ENCODE measurements at places on chromosomes 4 and X. TPM values are rescaled to one million over a fixed set of nuclear protein-coding genes. Genes with fewer than 3 reads are reported as not detected.
A peak's percentile ranks its signal among the peaks of the same experiment; 100 is the strongest.

DNA sequence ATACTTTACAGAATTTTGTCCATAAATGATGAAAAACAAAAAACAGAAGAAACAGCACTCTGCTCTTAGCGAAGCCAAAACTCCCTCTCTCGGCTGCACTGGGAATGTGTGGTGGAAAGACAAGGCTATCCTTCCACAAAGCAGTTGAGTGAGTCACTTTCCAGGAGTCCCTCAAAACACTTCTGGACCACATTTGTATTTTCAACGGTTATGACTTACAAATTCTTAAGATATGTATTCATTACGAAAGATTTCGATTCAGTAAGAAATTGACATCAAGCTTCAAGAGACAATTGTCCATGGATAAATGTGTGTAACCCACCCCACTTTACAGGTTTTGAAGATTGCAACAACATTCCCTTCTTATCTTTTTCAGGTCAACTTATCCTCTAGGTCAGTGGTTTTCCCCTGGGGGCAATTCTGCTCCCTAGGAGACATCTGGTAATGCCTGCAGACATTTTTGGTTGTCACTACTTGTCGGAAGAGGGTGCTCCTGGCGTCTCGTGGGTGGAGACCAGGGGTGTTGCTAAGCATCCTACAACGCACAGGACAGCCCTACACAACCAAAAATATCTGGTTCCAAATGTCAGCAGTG is 66.7 kb upstream of the MTNR1A start:
- H3K4me1 ChIP-seq: peaks cover 61% of the 10 kb centered on the region
- H3K4me3 ChIP-seq: peak overlapping the region; percentile 27
- DNase-seq: peak; percentile 93

- H3K4me1 ChIP-seq: no peaks in the 10 kb centered on the region
- DNase-seq: no peak
- H3K27me3 ChIP-seq: no peaks in the 10 kb centered on the region
- H3K36me3 ChIP-seq: no peaks in the 10 kb centered on the region
- H3K27ac ChIP-seq: no peak overlapping the region
Observed at GRCh38 chrX:132365490-132365889, 123.3 kb downstream of the MBNL3 start.

- H3K4me1 ChIP-seq: no peaks in the 10 kb centered on the region
- H3K27ac ChIP-seq: no peak overlapping the region
- H3K36me3 ChIP-seq: no peaks in the 10 kb centered on the region
- no peak overlapping the region for H3K4me3 ChIP-seq
Observed at GRCh38 chr4:81049907-81050306, 19.4 kb downstream of the BMP3 start.

- H3K27me3 ChIP-seq: no peaks in the 10 kb centered on the region
- DNase-seq: peak; percentile 22
- H3K4me1 ChIP-seq: peaks cover 7% of the 10 kb centered on the region
- H3K4me3 ChIP-seq: no peak overlapping the region
Observed at GRCh38 chrX:136839196-136839595, 41.3 kb downstream of the RBMX start.

Gene XK
- not detected for polyA plus RNA-seq

DNA sequence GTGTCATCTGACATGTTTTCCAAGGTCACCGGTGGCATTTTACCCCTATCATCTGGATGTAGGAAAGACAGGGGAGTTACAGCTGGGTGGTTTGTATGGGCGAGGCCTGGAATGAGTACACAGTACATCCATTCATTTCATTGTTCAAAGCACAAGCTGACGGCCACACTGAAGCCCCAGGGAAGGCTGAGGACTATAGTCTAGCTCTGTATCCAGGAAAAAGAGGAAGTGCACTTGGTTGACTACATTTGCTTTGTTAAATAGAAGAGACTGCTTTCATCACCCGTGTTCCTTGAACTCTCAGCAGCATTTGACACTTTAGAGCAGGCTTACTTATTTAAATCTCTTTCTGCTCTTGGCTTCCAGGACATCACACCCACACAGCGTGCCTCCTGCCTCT is 1041.0 kb upstream of the TENM3 start:
- no peak overlapping the region for H3K4me3 ChIP-seq
- no peaks in the 10 kb centered on the region for H3K27me3 ChIP-seq
- no peak overlapping the region for H3K27ac ChIP-seq

DNA sequence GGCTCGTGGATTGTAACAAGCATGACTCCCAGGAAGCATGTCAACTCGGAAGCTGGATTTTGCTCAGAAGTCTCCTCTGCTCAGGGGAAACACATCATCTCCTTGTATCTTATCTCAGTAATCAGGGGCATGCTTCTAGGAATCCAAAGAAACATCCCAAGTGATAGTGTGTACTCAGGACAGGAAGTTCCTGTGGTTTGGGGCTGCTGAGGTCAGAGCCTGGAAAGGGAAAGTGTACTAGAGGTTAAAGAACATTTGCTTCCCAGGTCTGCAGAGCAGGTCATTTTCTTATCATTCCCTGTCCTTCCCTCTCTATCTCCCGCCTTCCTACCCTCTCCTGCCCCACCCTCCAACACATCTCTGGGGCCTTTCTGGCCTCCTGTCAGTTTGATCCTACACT is 38.8 kb downstream of the SLC34A2 start:
- H3K4me3 ChIP-seq: no peak overlapping the region
- no peak for DNase-seq
- no peaks in the 10 kb centered on the region for H3K36me3 ChIP-seq
- peaks cover 10% of the 10 kb centered on the region for H3K27me3 ChIP-seq

Gene PDE6B
- polyA plus RNA-seq: not detected

- H3K27me3 ChIP-seq: no peaks in the 10 kb centered on the region
- no peak overlapping the region for H3K27ac ChIP-seq
- H3K36me3 ChIP-seq: no peaks in the 10 kb centered on the region
- DNase-seq: no peak
- no peaks in the 10 kb centered on the region for H3K4me1 ChIP-seq
Observed at GRCh38 chrX:12999422-12999821, 24.5 kb downstream of the TMSB4X start.

DNA sequence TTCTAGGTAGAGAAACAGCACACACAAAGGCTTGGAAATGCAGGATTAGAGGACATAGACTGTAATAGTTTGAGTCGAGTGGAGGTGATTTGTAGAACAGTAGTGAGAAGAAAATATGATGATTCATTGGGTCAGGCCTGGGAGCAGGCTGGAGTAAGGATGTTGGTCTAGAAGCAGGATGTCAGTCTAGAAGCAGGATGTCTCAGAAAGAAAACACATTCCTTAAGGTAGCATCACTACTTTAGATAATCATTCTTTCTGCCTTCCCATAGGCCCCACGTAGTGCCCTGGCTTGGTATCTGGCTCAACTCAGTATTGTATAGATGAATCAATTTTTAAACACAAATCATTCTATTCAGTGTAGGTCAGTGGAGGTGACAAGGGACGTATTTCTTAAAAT is 11.2 kb upstream of the DACH2 start:
- DNase-seq: peak; percentile 14
- no peak overlapping the region for H3K4me3 ChIP-seq
- no peaks in the 10 kb centered on the region for H3K27me3 ChIP-seq
- no peak overlapping the region for H3K27ac ChIP-seq

GRCh38 chr4:161350946-161351345 is 812.9 kb downstream of the FSTL5 start:
- no peaks in the 10 kb centered on the region for H3K36me3 ChIP-seq
- H3K27me3 ChIP-seq: no peaks in the 10 kb centered on the region
- no peak overlapping the region for H3K27ac ChIP-seq
- DNase-seq: no peak

Gene ASIC5
- polyA plus RNA-seq: not detected

- peaks cover 11% of the 10 kb centered on the region for H3K4me1 ChIP-seq
- no peaks in the 10 kb centered on the region for H3K27me3 ChIP-seq
- H3K27ac ChIP-seq: no peak overlapping the region
- no peak for DNase-seq
- H3K36me3 ChIP-seq: no peaks in the 10 kb centered on the region
Observed at GRCh38 chr4:89121387-89122068, 10.2 kb downstream of the TIGD2 start.

- H3K4me1 ChIP-seq: no peaks in the 10 kb centered on the region
- H3K27ac ChIP-seq: no peak overlapping the region
- DNase-seq: no peak
- H3K4me3 ChIP-seq: no peak overlapping the region
- no peaks in the 10 kb centered on the region for H3K27me3 ChIP-seq
Observed at GRCh38 chr4:108775921-108776320, 13.1 kb upstream of the ETNPPL start.

DNA sequence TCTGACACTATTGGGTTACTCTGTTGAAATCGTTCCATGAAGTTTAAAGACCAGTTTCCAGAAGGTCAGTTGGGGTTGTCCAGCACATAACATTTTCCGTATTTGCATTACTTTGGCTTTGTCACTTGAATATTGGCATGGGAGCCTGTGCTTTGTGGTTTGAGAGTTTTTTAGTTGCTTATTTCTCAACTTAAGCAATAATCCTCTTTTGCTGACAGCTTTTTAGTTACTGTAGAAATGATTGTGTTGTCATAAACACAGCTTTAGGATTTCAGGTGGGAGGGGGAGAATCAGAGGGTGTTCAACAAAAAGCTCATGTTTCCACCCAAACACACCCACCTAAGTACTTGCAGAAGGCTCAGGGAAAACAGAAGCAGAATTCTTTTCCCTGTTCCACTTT is 210.7 kb upstream of the TLL1 start:
- H3K27ac ChIP-seq: no peak overlapping the region
- H3K36me3 ChIP-seq: no peaks in the 10 kb centered on the region
- H3K27me3 ChIP-seq: no peaks in the 10 kb centered on the region
- no peaks in the 10 kb centered on the region for H3K4me1 ChIP-seq

DNA sequence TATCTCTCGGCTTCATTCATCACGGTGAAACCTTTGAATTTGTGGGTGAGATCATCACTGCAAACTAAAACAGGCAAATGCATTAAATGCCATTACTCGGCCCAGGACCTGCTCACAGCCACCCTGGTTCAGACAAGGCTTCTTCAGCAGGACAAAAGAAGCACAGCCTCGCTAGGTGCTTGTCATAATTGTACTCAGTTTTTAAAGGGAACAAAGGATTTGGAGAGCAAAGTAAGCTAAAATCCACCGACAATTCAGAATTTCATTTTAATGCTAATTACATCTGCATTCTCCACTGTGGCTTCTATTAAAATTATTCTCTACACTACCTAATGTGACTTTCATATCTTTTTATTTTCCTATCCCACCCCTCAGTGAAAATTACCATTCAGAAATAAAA is 57.0 kb downstream of the PCYT1B start:
- DNase-seq: no peak
- no peaks in the 10 kb centered on the region for H3K36me3 ChIP-seq
- H3K27ac ChIP-seq: no peak overlapping the region
- no peak overlapping the region for H3K4me3 ChIP-seq
- H3K4me1 ChIP-seq: no peaks in the 10 kb centered on the region

DNA sequence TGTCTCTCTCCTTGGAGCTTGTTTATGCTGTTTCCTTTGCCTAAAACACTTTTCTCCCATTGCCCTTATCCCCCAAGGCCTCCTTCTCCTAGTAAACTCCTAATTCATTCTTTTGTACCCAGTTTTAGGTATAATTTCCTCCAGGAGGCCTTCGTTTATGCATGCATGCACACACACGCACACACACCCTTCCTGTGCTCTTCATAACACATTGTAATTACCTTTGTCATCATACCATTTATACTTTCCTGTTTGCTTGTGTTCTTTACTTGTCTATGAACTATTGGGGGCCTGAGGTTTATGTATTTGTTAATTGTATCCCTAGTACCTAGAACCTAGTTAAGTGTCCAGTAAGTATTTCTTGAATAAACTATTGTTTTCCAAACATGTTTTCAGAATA is 45.5 kb downstream of the XIAP start:
- no peak overlapping the region for H3K27ac ChIP-seq
- H3K27me3 ChIP-seq: no peaks in the 10 kb centered on the region
- H3K4me1 ChIP-seq: no peaks in the 10 kb centered on the region
- DNase-seq: no peak
- no peak overlapping the region for H3K4me3 ChIP-seq
- H3K36me3 ChIP-seq: no peaks in the 10 kb centered on the region

DNA sequence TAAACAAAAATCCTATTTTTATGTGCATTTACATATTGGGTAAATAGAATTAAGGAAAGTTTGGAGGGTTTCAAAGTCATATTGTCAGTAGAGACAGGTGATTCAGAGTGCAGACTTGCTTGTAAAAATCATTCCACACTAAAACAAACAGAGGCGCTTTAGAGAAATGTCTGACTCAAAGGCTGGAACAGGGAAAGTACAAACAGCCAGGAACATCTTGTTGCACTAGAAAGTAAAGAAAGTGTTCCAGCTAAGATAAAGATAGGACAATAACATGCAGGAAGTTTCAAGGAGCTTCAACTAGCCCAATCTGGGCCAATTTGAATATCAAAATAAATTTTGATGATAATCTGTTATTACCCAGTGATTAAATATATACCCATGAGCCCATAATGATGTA is 16.4 kb upstream of the NUDT10 start:
- H3K4me3 ChIP-seq: no peak overlapping the region
- no peaks in the 10 kb centered on the region for H3K27me3 ChIP-seq
- DNase-seq: no peak
- no peak overlapping the region for H3K27ac ChIP-seq
- H3K36me3 ChIP-seq: no peaks in the 10 kb centered on the region

- no peak overlapping the region for H3K4me3 ChIP-seq
- H3K4me1 ChIP-seq: no peaks in the 10 kb centered on the region
- no peaks in the 10 kb centered on the region for H3K36me3 ChIP-seq
- no peak overlapping the region for H3K27ac ChIP-seq
Observed at GRCh38 chr4:30836231-30836630, 116.1 kb downstream of the PCDH7 start.

Gene YIPF7
- polyA plus RNA-seq: not detected

Gene PDS5A
- 26.8 TPM for polyA plus RNA-seq

GRCh38 chrX:150268839-150269355 is 94.2 kb upstream of the MAMLD1 start:
- H3K4me3 ChIP-seq: no peak overlapping the region
- H3K27me3 ChIP-seq: no peaks in the 10 kb centered on the region
- H3K4me1 ChIP-seq: no peaks in the 10 kb centered on the region

GRCh38 chrX:85243761-85244449 is at the start of the genes SATL1 and ZNF711:
Gene SATL1 (minus strand): TSS chrX:85243779. CDS start chrX:85108968, 134,811 bp downstream.
Gene ZNF711 (plus strand): TSS chrX:85243991. CDS start chrX:85247573, 3,582 bp downstream.
- H3K4me1 ChIP-seq: no peaks in the 10 kb centered on the region
- peak within 1 kb of the TSS; percentile 67 for H3K4me3 ChIP-seq
- no peaks in the 10 kb centered on the region for H3K27me3 ChIP-seq
- H3K27ac ChIP-seq: no peak within 1 kb of the TSS
- DNase-seq: peak; percentile 29

Gene GLOD5
- not detected for polyA plus RNA-seq

Gene MTCP1
- polyA plus RNA-seq: 25.8 TPM

Gene DUSP21
- not detected for polyA plus RNA-seq

DNA sequence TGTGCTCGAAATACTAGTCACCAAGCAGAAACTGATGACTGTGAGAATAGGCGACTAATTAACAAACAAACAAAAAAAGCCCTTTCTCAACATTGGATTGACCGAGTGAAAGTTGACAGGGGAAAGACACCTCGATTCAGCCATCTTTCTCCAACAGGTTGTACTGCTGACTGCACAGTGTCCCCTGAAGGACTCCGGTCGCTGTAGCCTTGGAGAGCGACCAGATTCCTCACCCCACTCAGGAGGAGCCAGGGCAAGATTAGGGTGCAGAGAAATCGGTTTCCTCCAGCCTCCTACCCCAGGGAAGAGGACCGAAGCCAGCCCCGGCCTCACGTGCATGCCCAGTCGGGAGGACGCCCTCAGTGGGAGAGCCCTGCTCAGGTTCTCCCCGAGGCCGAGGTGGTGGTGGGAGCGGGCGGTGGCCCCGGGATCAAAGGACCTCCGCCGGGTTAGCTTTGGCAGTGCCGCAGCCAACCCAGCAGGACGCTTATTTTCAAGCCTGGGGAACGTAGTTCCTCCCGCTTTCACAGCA is 1.1 kb upstream of the RAP1GDS1 start:
- H3K27ac ChIP-seq: peak overlapping the region; percentile 97
- no peak for DNase-seq
- H3K4me3 ChIP-seq: peak overlapping the region; percentile 83
- H3K4me1 ChIP-seq: peaks cover 21% of the 10 kb centered on the region
- no peaks in the 10 kb centered on the region for H3K27me3 ChIP-seq
